ENCODE measurements at places on chromosomes 11 and 22.

GRCh38 chr11:16454289-16454863, 98.0 kb upstream of the SOX6 start:
- DNase-seq, result no peak

DNA sequence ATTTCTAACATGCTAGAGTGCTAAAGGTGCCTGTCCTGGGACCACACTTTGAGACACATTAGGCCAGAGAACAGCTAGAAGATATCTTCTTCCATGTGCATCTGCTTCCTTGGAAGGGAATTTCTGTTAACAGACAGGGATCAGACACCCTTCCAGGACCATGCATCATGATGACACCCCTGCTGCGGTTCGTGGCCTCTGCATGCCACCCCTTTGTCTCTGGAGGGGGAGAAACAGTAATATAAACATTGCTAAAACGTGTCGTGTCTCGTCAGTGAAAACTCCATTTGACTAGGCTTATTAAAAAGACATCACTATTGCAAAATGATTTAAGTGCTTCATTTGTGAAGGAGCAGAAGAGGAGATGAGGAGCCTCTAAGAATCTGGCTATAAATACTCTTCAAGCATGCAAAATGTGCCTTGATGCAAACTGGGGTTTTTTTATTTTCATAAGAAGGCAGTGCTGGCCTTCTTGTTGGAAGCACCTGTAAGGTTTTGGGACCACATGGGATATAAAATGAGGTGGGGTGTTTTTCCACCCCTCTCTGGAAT, 141.6 kb downstream of the MYO18B start:
- no peak for DNase-seq

GRCh38 chr11:1484061-1484671, 2.4 kb downstream of the MOB2 start:
- no peak for DNase-seq

GRCh38 chr22:41808400-41808799, 7.9 kb downstream of the CCDC134 start:
- no peak for DNase-seq

DNA sequence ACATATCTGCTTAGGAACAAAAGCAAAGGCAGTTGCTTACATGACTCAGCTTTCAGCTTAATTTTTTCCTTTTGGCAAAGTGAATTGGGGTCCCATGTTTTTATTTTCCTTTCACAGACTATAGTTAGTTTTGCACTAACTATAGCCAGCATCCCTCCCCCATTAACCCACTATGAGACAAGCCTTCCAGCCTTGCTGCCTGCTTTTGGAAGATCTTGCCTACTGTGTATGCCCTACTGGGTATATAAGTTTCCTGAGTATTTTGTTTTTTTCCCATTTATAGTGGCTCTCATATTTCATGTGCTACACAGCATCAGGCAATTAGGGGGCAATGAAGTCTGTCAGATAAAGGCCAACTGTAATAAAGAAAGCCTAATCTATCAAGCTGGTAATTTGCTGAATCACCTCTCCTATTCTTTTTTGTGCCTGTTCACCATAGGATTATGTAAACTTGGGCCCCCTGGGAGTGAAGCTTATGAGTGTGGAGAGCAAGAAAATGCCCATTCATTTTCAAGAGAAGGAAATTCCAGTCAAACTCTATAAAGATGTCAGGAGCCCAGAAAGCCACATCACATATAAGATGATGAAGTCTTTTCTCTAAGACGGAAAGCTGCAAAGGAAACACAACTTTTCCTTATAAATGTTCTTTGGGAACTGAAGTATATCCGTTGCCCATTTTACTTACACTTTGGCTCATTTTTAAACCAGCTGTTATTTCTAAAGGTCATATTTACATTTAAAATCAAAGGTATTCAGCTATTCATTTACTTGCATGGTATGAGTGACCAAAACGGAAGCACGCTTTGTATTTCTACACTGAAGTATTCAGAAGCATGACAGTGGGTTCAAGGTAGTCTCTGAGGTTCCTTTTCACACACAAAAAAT, 64.0 kb downstream of the CCDC83 start:
- DNase-seq, result peak; percentile 33

- DNase-seq, result no peak
Observed at GRCh38 chr11:100340466-100341319, 346.4 kb upstream of the ARHGAP42 start.

GRCh38 chr11:75308986-75309385, 42.5 kb downstream of the ARRB1 start:
- DNase-seq, result no peak

DNA sequence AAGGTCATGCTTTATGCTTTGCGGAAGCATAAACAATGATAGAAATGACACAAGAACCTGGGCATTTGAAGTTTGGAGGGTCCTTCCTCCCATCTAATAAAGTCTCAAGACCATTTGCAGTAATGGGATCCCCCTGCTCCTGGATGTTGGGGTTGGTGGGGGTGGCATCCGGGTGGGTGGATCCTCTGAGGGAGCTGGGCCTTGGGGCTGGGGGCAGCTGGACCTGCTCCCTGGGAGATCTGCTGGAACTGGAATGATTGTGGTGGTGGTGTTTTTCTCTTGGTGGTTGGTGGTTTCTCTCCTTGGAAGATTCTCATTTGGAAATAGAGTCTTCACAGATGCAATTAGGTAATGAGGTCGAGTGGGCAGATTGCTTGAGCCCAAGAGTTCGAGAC, 2.2 kb upstream of the NAP1L4 start:
- DNase-seq, result no peak

DNA sequence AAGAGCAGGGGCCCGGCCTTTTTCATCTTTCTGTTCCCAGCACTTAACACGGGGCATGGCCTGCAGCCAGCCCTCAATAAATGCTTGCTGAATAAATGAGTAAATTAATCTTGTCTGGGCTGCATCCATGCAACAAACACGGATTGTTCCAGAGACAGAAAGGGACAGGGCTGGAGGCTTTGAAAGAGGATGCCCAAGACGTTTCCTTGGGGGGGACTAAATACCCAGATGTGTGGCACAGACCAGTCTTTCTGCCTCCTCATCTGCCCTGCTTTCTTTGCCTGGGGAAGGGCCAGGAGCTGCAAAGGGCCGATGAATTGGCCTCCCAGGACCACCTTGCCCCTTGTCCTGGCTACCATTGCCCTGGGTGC, 40.4 kb downstream of the SHISAL1 start:
- no peak for DNase-seq

DNA sequence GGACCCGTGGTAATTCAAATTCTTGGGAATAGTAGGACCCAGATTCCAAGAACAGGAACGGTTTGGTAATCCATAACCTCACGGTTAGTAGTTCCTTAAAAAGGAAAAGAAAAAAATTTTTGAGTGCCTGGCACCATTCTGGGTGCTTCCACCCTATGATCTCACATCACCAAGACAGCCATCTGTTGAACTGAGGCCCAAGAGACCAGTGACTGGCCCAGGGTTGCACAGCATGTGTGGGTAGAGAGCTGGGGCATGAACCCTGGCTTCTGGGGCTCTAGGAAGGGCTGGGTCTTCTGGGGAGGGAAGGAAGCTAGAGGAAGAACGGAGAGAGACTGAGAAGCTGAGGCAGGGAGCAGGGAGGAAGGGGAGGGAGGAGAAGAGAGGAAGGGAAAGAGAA, 4.7 kb upstream of the SPI1 start:
- DNase-seq, result no peak

- no peak for DNase-seq
Observed at GRCh38 chr11:58807343-58807742, 37.2 kb downstream of the GLYATL2 start.

GRCh38 chr11:103862094-103862801, 174.2 kb upstream of the DDI1 start:
- DNase-seq, result no peak

GRCh38 chr11:114816791-114817190, 138.5 kb downstream of the NXPE2 start:
- DNase-seq, result no peak

GRCh38 chr11:76321820-76322524, 59.0 kb downstream of the THAP12 start:
- DNase-seq, result no peak

DNA sequence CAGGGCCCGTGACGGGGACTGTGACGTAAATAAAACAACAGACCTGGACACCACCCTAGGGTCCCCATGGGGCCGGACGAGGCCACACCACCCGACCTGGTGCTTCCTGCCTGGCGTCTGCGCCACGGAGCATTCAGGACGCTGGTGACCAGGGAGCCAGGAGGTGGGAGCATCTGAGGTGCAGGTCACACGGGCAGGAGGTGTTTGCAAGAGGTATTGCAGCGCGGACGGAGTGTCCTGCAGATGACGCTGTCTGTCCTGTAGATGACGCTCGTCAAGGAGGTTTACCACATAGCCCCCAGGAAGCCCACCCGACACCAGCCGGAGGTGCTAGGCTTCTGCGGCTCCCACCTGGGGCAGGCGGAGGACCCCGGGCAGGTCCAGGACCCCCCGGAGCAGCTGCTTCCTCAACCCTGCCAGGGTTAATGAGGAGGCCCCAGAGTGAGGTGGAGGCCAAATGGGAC, 986 bp upstream of the MUC5B start:
- no peak for DNase-seq

DNA sequence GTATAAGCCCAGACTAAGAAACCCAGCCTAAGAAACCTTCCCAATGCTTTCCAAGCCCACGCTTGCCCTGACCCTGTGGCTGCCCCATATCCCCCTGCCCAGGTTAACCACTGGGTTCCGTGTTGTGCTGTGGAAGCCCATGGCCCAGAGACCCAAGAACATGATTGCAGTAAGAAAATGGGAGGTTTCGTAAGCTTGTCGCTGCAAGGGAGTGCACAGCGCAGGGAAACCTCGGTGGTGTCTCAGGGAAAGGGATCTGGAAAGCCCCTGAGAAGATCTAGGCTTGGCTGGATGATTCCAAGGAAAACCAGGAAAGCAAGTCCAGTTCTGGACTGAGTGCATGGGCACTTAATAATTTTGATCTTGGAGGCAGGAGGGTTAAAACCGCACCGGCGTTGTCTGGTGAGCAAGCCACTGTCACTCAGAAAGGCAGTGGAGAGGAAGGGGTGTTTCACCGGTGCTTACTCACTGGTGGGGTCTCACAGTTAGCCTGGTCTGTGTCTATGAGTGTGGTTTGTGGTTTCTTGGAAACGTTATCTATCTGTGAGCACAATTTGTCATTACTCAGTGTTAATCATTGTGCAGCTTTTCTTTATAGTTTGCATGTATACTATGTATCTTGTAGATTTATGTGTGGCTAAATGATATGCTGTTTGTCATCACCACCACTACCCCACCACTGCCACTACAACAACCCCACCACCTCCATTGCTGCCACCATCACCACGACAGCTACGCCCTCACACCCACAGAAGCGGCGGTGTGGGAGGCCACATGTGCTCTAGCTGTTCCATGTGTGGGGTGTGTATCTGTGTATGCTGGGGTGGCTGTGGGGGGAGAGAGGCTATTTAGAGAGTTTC, 53.3 kb upstream of the PRDM11 start:
- peak; percentile 45 for DNase-seq
